Pancreas (tissue), 10 donors: ENCODE measurements at places on chromosomes 16 and 17. TPM values are rescaled to one million over a fixed set of nuclear protein-coding genes. Genes with fewer than 3 reads are reported as not detected.

DNA sequence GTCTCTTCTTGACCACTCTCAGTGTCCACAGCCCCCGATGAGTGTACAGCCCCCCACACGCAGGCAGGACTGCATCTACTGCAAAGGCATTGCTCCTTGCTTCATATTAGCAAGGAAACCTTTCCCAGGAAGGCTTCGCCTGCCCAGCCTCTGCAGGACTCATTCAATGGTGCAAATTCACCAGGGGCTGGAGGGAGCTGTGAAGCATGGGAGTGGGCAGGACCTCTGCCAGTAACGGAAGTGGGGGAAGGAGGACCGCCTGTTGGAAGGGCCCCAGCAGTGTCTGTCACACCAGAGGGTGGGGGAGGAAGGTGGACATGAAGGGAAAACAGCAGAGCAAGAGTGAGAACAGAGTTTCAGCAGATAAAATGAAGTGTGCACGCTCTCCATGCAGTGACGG is 2.5 kb downstream of the SPATA33 start:
- no peak for DNase-seq

Gene TEKT5
- total RNA-seq = 0.17 TPM

Gene RNF166
- total RNA-seq = 10.9 TPM

DNA sequence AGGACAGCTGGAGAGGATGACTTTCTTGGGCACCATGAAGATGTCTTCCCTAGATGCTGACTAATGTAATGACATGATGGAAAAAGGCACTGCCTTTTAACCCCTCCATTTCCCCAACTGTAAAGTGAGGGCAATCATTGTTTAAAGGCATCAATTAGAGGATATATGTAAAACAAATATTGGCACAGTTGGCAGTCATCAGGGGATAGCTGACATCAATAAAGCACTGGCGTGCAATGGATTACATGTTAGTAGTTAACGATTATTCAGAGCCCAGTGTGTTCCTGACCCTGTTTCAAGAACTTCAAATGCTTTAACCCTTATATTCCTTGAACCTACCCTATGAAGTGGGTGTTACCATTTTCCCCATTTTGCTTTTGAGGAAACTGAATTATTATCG is 100.7 kb downstream of the TMEM114 start:
- DNase-seq = no peak

Gene PRRT2
- 0.93 TPM for total RNA-seq

GRCh38 chr17:31680126-31680525 is 178.9 kb downstream of the COPRS start:
- DNase-seq = no peak

Gene SPATA32
- not detected for total RNA-seq
